Adrenal gland (tissue), 19 donors: ENCODE measurements at places on chromosomes 1 and 21.

GRCh38 chr1:40980068-40980452 is 564 bp downstream of the CTPS1 start:
- H3K4me3 ChIP-seq, result peak overlapping the region; percentile 59
- no peak for DNase-seq
- no peaks in the 10 kb centered on the region for H3K27me3 ChIP-seq

DNA sequence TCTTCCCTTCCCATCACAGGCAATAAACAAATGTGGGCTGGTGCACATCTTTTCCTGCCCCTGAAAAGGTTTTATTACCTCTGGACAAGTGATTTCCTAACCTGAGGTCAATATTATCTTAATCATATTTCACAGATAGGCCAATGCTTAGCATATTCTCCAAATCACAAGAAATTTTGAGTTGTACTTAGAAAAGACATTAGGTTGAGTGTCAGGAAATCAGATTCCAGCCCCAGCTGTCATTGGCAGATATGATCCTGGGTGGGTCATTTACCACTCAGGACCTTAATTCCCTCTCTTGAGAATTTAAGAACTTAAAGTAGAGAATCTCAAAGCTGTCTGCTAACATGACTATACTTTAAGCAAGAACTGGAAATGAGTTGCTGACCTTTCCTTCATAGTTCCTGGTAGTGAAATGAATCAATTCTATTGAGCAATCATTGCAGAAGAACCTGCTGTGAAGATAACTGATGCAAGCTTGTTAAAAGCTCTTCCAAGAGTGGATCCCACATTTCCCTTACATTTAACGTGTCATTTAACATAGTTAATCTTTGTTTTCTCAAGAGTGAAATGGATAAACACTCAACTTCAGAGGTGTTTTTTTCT is 46.4 kb upstream of the CR2 start:
- no peaks in the 10 kb centered on the region for H3K27me3 ChIP-seq
- H3K27ac ChIP-seq, result no peak overlapping the region
- no peaks in the 10 kb centered on the region for H3K36me3 ChIP-seq
- DNase-seq, result no peak

- no peak overlapping the region for H3K27ac ChIP-seq
- no peak for DNase-seq
- no peaks in the 10 kb centered on the region for H3K36me3 ChIP-seq
- no peak overlapping the region for H3K4me3 ChIP-seq
Measured at GRCh38 chr21:46626536-46626935, 8.9 kb upstream of the PRMT2 start.

DNA sequence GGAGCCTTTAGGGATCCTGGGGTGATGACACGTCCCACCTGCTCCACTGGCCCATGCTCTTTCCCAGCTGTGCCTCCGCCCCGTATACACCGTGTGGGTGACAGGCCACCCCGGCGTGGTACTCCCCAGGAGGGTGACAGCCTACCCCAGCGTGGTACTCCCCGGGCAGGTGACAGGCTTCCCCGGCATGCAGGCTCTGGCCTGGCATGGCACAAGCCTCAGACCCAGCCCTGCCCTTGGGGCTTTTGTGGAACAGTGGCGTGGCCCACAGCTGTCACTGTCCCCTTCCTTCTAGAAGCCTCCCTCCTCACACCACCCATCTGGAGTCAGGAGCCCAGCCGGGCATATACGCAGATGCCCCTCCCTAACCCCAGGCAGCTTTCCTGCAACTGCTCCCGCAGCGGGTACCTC is 4.7 kb upstream of the PFKL start:
- H3K27me3 ChIP-seq, result no peaks in the 10 kb centered on the region
- no peak for DNase-seq
- peaks cover 15% of the 10 kb centered on the region for H3K4me1 ChIP-seq
- no peak overlapping the region for H3K4me3 ChIP-seq
- no peaks in the 10 kb centered on the region for H3K36me3 ChIP-seq

- H3K4me3 ChIP-seq, result no peak overlapping the region
- DNase-seq, result no peak
- no peaks in the 10 kb centered on the region for H3K27me3 ChIP-seq
Measured at GRCh38 chr21:26810676-26811415, 34.4 kb downstream of the ADAMTS1 start.
